Stimulated activated CD4-positive, alpha-beta T cell treated with anti-CD3 and anti-CD28 coated beads, Interleukin-1b, Interleukin-23, amount 100 ng/mL, for 48 hours (primary cell): ENCODE measurements at places on chromosomes 4 and X.

- DNase-seq = no peak
Measured at GRCh38 chr4:157776930-157777528, 395.8 kb downstream of the GASK1B start.

DNA sequence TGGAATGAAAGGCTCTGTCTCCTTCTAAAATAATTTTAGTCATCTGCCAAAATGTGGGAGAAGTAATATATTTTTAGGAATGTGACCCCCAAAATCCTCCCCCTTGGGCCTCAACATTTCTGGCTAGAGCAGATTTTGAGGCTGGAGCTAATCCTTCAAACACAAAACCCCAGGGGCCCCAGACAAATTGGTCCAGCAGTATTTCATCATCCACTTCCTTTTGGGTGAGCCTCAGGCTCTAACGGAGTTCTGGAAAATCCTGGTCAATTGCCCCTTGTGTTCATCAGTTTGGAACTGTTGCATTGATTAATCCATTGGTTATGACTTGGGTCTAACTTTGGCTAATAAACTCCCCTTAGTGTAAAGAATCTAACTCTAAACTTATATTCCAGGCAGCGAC lies 67.4 kb upstream of the PCDH19 start:
- DNase-seq = no peak

GRCh38 chrX:21255032-21255618 lies 119.1 kb upstream of the CNKSR2 start:
- no peak for DNase-seq

GRCh38 chrX:107610667-107611066 lies 17.6 kb upstream of the PRPS1 start:
- DNase-seq = no peak

- DNase-seq = no peak
Measured at GRCh38 chr4:169103966-169104412, 93.9 kb upstream of the CBR4 start.

DNA sequence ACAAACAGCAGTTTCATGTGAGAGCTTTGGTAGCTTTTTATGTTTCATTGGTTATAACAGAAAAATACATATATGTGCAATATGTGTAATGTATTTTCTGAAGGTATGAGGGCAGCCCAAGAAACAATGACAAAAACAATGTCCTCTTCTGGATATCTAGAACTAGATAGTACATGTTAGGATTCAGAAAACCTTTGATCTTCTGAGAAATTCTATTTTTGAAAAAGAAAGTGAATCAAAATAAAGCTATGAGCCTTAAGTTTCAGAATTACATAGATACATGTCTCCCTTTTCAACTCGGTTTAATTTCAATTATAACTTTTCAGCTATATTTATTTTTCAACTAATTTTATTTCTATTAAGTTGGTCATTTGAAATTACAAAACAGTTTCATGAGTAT lies 131.9 kb downstream of the REELD1 start:
- no peak for DNase-seq

- DNase-seq = no peak
Measured at GRCh38 chr4:41542526-41543275, 4.7 kb downstream of the LIMCH1 start.

GRCh38 chrX:12802741-12803140 lies 11.5 kb downstream of the PRPS2 start:
- DNase-seq = no peak

GRCh38 chr4:78038704-78039103 lies 18.4 kb upstream of the FRAS1 start:
- DNase-seq = no peak

DNA sequence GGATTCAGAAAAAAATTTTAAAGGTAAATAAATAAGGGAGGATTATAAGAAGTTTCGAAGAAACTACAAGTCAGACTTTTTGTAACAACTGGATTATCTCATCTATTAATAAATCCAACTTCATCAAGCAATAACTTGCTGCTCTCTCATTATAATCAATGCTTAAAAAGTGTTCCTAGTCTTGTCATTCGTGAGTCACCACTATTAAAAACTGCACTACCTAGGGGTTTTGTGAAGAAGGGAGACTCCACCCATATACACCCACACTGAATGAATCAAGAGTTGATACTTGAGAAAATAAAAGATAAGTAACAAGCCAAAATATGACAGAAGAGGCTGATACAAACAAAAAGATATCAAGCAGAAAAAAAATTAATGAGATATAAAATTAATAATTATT lies 360.5 kb downstream of the ZNF674 start:
- DNase-seq = no peak

GRCh38 chr4:33714971-33715370 lies 2529.3 kb downstream of the ARAP2 start:
- no peak for DNase-seq

GRCh38 chrX:44022964-44023363 lies 49.8 kb upstream of the NDP start:
- DNase-seq = no peak

- DNase-seq = no peak
Measured at GRCh38 chr4:37604461-37604860, 81.7 kb downstream of the RELL1 start.

DNA sequence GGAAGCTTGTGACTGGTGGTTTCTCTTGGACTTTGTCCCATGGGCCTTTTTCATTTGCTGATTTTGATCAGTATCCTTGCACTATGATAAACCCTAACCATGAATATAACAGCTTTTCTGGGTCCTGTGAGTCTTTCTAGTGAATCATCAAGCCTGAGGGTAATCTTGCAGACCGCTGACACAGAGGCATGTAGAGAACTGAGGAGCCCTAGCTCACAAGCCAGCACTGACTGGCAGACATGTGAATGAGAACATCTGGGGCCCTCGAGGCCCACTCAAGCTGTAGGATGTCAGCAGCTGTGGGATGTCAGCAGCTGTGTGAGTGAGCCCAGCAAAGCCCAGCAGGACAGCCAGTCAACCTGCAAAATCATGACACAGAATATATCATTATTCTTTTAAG lies 36.7 kb downstream of the HMGB3 start:
- DNase-seq = no peak

- no peak for DNase-seq
Measured at GRCh38 chr4:155140889-155141288, 67.5 kb upstream of the NPY2R start.

DNA sequence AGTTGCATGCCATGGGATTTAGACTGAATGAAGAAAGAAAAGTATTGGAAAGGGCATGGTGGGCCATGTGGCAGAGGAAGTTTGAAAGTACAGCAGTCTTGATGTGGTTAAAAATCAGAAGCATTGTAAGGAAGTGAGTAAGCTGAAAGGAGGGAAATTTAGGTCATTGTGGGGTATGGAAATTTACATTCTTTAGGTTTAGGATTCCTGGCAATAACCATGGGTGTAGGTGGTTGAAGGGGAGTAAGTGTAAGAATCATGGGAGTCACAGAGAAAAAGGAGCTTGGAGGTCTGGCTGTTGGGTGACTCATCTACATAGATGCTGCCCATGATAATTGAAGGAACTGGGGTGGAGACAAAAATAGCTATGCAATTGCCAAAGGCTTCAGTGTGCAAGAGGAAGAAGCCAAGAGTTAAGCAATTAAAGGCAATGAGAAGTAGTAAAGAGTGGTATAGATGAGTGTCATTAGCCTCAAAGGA lies 243.8 kb upstream of the LDB2 start:
- DNase-seq = no peak

GRCh38 chr4:156977435-156978160 lies 6.0 kb upstream of the PDGFC start:
- no peak for DNase-seq

- no peak for DNase-seq
Measured at GRCh38 chr4:33959519-33959918, 2284.8 kb downstream of the ARAP2 start.

- no peak for DNase-seq
Measured at GRCh38 chrX:30865015-30865414, 24.0 kb downstream of the TAB3 start.

DNA sequence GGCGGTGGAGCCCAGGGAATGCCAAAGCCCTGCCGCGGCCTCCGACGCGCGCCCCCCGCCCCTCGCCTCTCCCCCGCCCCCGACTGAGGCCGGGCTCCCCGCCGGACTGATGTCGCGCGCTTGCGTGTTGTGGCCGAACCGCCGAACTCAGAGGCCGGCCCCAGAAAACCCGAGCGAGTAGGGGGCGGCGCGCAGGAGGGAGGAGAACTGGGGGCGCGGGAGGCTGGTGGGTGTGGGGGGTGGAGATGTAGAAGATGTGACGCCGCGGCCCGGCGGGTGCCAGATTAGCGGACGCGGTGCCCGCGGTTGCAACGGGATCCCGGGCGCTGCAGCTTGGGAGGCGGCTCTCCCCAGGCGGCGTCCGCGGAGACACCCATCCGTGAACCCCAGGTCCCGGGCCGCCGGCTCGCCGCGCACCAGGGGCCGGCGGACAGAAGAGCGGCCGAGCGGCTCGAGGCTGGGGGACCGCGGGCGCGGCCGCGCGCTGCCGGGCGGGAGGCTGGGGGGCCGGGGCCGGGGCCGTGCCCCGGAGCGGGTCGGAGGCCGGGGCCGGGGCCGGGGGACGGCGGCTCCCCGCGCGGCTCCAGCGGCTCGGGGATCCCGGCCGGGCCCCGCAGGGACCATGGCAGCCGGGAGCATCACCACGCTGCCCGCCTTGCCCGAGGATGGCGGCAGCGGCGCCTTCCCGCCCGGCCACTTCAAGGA lies at the start of gene FGF2:
FGF2 (plus strand) TSS at position 279 of the 705 bp plus-strand sequence; CDS start at position 623, 344 bp downstream.
- DNase-seq = no peak

DNA sequence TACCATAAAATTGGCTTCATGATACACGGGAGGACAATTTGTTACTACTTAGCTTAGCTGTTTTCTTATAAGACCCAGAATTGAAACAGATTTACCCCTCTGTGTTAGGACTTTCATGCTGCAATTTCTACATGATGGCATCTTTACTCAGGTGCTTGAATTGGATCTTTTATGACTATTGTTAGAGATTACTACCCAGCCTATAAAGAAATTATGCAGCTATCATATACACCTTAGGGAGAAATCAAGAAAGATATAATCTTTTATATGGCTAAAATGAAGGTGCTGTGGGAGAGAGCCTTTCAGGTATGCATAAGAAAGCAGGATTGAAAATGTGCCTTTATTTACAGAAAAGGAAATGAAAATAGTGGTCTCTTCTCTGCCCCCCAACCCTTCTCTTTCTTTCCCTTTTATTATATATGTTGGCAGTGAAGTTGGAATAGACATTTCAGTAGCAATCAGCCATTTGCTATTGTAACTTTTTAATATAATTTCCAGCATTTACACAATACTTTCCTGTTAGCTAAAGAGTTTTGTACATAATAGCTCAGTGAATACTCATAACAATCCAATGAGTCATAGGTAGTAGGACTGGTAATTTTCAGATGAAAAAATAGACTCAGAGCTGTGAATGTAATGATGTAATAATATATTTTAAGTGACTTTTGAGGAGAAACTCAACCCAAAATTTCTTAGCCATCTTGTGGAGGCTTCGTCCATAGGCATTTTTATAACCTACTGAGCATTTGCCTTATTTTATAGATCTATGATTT lies 311.8 kb downstream of the ADGRL3 start:
- DNase-seq = no peak

- DNase-seq = no peak
Measured at GRCh38 chr4:117692538-117692937, 341.7 kb upstream of the NDST3 start.

DNA sequence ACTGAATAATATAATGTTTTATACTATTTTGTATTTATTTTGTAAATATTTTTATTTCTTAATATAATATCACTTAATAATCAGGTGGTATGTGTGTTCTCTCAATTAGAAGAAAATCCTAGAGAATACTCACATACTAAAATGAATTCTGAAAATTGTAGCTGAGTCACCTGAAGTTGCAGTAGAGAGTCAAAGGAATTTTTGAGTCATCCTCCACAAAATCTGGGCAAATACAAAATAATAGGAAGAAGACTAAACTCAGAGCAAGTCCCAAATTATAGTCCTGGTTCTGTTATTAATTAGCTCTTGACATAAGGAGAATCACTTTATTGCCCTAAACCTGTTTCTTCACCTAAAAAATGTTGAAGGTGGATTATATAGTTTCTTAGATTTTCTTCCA lies 57.8 kb downstream of the SPATA4 start:
- no peak for DNase-seq

DNA sequence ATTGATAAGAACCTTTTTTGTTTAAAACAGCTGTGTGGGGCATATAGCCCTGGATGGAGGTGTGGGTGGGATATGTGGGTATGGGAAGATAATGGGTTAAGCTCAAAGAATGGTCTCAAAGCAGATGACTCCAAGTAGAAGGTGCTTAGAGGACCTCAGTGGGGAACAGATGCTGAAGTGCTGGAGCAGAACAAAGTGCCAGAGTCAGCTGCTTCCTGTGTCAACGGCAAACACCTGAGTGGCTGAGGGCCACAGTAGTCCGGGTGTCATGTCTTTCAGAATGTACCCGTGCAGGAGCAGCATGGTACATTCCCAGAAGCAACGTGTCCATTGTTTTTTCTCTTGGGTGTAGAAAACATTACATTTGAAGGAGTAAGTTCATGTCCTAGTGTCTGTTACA lies 210.6 kb downstream of the CCNG2 start:
- no peak for DNase-seq

DNA sequence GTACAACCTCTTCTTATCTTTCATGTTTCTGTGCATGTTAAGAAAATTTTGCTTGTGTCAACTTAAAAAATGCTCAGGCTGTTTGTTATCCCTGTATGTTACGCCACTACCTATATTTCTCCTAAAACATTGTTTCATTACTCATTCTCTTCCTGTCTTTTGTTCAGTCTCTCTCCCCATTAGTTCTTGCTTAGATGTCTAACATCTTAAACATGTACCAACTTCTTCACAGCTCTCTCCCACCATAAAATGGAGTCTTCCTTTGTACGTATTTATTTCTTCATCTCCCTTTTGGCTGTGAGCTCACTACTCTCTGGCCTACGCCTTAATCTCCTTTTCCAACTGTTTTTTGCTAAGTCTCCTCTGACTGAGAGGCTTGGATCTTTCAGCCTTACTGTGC lies 36.4 kb downstream of the PCDH7 start:
- DNase-seq = no peak

DNA sequence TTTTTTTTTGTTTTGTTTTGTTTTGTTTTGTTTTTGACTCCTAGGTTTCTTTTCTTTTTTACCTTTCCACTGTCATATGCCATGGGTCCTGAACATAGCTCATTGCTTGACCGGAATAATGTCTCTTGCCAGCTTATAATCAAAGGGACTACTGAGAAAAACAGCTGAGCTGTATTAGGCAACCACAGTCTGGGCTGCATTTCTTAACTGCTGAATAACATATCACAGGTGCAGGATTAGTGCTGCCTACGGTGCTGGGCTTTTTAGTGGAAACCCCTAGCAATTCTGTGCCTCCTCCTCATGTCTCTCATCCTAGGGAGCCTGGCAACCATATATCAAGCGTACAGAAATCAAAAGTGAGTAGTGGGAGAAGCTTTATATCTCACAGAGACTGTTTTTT lies 333.5 kb downstream of the BMPR1B start:
- no peak for DNase-seq

DNA sequence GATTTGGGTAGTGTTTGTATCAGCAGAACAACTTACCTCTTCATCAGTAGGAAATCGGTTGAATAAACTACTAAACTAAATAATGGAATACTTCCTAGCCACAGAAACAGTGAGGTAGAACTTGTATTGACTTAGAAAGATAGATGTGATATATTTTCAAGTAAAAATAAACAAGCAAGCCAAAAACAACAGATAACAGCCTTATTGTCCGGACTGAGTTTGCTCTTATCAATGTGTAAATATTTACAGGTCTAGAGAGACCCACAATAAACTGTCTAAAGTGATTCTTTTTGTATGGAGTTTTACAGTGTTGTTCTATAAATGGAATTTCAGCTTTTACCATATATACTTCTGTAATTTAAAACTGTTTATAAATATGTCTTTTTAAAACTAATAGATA lies 721.8 kb downstream of the ADGRL3 start:
- no peak for DNase-seq

GRCh38 chr4:113103556-113103955 lies 54.1 kb downstream of the ANK2 start:
- DNase-seq = no peak

GRCh38 chr4:133618963-133619362 lies 469.9 kb downstream of the PCDH10 start:
- DNase-seq = no peak
